ENCODE measurements at places on chromosomes 7 and 10. TPM values are rescaled to one million over a fixed set of nuclear protein-coding genes. Genes with fewer than 3 reads are reported as not detected.

GRCh38 chr10:101570428-101571270 lies 17.4 kb downstream of the POLL start:
- no peak for DNase-seq

GRCh38 chr10:121240011-121240410 lies 358.2 kb downstream of the FGFR2 start:
- no peak for DNase-seq

DNA sequence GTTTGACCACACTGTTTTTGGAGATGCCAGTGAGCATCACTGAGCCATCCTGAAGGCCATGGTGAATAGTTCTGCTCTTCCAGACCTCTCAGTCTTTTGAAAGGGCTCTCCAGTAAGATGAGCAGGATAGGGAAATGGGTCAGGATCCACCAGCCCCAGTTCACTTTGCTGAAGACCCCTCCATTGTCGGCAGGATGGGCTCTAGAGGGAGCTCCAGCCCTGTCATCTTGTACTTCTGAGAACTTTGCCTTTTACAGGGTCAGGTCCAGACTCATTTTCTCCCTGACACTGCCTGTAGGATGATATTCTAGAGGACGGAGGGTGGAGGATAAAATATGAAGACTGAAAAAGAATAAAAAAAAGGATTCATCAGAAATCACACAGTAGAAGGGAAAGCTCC lies 13.1 kb downstream of the LHFPL3 start:
- DNase-seq = no peak

DNA sequence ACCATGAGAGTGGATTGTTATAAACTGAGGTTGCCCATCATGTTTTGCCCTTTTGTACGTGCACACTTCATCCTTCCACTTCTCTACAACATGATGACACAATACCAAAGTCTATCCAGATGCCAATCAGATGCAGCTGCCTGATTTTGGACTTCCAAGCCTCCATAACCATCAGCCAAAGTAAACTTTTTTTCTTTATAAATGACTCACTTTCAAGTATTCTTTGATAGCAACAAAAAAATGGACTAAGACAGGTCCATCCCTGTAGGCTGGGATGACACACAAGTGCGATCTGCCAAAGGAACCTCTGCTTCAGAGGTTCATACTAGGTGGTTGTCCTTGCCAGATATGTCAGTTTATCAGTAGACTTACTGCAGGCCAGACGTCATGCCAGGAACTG lies 320.2 kb upstream of the FZD1 start:
- no peak for DNase-seq

DNA sequence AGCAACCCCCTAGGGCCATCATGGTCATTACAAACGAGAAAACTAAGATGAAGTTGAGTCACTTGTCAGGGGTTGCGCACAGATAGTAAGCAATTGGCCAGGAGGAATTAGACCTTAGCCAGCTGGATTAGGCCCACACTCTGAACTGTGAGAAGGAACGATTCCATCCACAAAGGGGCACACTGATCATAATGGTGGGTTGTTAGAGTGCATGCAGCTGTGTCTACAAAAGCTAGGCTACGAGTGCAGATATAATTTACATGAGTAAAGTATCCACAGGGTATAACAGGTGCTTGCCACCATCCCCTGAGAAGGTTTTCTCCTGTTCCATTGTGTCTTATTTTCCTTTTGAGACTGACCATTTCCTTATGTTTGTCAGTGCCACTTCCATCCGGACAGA lies 16.6 kb upstream of the FAM170B start:
- no peak for DNase-seq

- no peak for DNase-seq
Measured at GRCh38 chr10:78947226-78947625, 121.5 kb upstream of the ZMIZ1 start.

- no peak for DNase-seq
Measured at GRCh38 chr10:131448883-131449282, 137.4 kb upstream of the TCERG1L start.

DNA sequence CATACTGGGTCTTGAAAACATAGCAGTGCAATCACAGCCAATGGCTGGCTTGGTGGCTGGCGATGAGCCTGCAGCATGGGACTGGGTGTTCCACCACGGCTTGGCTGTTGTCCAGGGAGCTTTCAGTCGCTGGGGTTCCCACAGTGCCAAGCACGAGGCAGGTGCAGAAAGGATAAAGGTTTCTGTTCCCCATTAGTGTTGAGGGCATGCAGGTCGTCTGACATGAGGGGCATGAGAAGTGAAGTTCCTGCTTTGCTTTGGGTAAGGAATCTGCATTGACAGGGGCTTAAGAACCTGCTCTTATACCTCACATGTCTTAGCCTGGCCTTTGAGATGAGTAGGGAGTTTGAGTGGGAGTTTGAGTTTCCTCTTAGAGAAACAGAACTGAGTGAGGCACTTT lies 9.0 kb upstream of the CFTR start:
- no peak for DNase-seq

DNA sequence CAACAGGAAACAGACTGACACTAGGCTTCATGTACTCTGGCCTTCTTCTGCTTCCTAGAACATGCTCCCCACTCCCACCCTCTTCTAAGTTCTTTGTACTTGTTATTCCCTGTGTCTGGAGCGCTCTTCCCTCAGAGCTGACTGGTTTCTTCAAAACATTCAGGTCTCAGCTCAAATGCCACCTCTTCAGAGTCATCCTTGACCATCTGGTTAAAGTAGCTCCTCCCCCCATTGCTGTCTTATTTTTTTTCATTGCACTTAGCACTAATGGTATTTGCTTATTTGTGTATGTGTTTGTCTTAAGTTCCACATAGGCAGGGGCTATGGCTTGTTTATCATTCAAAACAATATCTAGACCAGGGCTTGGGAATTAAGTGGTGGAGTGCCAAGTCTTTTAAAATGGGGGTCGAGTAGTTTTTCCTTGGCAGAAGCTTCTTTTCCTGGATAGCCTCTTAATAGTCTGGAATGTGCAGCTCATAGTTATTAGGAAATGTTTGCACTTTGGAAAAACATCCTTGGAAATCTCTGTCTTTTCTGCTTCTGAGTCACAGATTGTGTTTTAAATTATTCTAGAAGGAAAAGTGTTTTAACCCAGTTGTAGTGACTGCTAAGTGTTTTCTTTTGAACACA lies 60.0 kb downstream of the RALA start:
- no peak for DNase-seq

DNA sequence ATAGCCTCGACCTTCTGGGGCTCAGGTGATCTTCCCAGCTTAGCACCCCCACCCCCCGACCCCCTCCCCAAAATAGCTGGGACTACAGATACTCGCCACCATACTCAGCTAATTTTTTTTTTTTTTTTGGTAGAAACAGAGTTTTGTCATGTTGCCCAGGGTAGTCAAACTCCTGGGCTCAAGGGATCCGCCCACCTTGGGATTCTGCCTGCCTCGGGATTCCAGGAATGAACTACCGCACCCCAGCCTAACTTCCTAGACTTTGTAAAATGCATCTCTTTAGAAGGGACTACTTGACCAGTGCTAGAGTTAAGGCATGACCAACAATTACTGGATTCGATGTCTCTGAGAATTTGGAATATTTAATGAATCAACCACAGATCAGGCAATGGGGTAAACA lies 85.9 kb downstream of the MDFIC start:
- DNase-seq = no peak

GRCh38 chr7:37476881-37477450 lies 28.3 kb upstream of the ELMO1 start:
- no peak for DNase-seq

DNA sequence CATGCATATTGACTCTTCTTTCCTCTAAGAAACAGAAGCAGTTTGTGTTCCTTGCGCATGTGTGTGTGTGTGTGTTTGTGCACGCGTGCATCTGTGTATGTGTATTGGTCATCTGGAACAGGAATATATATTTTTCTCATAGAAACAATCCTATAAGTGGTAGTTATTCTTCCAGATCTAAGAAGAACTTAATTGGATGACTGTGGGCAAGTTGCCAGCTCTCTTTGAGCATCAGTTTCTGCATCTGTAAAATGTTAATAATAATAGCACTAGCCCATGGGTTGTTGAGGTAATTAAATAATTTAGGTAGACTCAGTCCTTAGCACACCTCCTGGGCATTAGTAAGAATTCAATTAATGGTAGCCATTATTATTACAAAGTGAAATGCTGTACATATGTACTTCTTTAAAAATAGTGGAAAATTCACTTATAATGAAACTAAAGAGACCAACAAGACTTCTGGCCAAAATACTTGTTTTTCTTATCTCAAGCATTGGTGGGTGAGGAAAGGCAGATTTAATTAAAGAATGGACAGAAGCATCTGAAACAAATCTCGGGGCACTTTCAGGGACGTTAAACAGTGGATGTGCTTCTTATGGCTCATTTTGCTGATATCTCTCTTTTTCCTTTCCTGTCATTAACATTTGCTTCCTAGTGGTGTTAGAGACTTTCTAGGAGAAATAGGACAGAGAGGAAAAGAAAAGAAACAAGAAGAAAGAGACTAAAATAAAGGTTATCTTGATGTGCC lies 124.9 kb upstream of the HABP2 start:
- no peak for DNase-seq

DNA sequence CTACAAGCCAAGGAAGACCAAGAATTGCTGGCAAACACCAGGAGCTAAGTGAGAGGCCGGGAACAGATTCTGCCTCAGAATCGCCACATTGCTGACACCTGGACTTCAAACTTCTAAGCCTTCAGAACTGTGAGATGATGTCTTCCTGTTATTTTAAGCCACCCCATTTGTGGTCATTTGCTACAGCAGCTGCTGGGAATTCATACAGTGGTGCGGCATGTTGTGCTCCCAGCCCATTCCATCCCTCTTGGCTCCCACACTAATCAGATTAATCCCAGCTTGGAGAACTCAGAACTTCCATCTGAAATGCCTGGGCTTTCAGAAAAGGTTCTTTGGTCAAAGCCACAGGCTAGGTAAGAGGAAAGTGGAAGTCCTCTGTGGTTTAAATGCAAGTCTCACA lies 24.9 kb downstream of the TCAF1 start:
- no peak for DNase-seq

DNA sequence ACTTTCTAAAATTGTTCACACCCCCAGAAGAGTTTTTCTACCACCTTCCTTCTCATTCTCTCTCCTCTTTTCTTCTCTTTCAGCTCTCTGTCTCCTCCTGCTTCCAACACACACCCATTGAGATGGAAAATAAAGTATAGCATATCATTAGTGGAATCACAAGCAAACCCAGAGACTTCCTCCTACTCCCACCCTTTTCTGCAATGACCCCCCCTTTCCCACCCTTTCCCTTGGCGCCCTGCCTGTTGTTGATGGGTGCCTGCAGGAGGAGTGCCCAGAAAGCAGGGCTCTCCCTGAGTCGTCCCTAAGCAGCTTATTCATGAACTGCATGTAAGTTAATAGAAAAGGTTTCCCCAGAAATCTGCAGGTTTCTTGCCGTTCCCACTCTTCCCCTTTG lies 300.0 kb downstream of the PLXNA4 start:
- DNase-seq = no peak

- DNase-seq = no peak
Measured at GRCh38 chr10:116521424-116522290, 24.1 kb upstream of the PNLIP start.

DNA sequence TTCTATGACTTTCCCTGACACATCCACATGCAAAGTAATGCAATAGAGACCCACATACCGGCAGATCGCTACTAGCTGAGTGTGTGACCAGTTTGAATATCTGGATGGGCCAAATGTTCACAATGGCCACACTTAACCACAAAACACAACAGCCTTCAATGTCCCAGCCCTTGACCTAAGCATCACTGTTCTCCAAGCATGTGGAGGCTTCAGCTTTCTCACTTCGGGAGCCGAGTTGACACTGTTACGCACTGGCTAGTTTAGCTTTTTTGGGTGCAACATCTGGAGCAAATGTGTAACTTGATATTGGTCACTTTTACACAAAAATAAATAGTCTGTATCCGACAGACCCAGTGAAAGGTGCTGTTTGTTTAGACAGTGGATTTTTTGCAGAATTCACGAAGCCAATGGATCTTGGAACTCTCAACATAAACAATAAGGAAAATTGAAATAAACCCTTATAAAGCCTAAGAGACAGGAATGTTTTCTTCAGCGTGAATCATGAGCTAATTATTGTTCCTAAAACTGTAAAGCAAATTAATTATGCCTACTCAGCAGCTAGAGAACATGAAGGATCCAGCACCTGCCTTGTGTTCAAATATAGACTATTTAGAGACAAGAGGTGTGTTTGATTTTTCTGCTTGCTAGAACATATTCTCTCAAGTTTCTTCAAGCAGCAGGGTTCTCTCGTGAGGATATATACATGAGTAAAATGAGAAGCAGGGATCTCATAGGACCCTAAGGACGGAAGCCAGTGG lies 117.6 kb upstream of the JCAD start:
- no peak for DNase-seq

DNA sequence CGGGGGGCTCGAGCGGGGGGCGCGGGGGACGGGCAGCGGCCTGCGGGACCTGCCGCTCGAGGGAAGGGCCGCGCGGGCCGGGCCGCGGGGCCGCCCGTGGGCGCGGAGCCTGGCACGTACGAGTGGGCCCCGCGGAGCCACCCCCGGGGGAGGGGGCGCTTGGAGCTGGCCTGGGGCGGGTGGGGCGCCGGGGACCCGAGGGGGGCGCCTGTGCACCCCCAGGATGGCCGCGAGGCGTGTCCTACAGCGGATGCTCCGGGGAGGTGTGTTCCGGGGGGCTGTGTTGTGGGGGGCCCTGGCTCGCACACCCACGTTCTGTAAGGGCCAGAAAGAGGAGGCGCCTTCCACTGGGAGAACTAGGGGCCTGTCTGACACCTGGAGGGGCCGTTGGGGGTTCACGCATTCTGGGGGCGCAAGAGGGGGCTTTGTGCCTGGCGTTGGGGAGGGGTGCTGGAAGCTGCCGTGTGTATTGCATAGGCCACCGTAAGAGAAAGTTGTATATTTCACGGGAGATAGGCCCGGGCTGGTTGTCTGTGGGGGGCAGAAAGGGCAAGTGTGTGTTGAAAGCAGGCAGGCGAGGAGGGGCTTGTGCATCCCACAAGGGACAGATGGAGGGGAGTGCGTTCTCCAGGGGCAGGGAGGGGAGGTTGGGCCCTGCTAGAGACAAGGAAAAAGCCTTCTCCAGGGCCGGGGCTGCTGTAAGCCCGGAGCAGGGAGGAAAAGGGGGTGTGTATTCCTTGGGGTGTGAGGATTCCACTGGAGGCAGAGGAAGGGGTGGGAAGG lies 663 bp downstream of the VPS37D start:
- no peak for DNase-seq

DNA sequence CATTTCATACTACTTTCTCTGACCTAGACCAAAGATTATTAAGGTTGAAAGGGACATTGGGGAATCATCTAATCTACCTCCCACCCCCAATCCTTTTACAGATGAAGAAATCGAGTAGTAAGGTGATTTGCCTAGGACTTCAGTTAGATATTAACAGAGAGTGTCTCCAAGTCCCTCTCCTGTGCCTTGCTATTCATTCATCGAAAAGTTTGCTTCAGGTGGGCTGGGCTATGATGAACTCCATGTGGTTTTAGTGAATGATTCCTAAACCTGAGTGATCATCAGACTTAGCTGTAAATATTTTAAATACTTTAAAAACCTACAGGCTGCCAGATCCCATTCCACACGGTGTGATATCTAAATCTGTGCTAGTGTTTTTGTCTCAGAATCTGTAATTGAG lies 259.4 kb upstream of the SORCS1 start:
- no peak for DNase-seq

The CCDC126 gene
- total RNA-seq = 17.7 TPM

The GNGT1 gene
- total RNA-seq = not detected

The NFE2L3 gene
- total RNA-seq = 7.5 TPM

The TAS2R4 gene
- 5.4 TPM for total RNA-seq

The SPDYE6 gene
- total RNA-seq = not detected

The UNCX gene
- total RNA-seq = not detected

The SORCS3 gene
- not detected for total RNA-seq

The PITRM1 gene
- 80.7 TPM for total RNA-seq
